ENCODE measurements at places on chromosomes 6 and 20. TPM values are rescaled to one million over a fixed set of nuclear protein-coding genes. Genes with fewer than 3 reads are reported as not detected.

ARMH2 gene
- total RNA-seq = not detected

KCNK16 gene
- not detected for total RNA-seq

TRERF1 gene
- total RNA-seq = 4.6 TPM

FBXO5 gene
- 10.7 TPM for total RNA-seq

CGA gene
- total RNA-seq = not detected

GRCh38 chr6:136446145-136446544 is 104.1 kb downstream of the MAP7 start:
- no peaks in the 10 kb centered on the region for H3K4me1 ChIP-seq
- H3K27me3 ChIP-seq = no peaks in the 10 kb centered on the region
- no peak overlapping the region for H3K4me3 ChIP-seq
- no peak for DNase-seq

DNA sequence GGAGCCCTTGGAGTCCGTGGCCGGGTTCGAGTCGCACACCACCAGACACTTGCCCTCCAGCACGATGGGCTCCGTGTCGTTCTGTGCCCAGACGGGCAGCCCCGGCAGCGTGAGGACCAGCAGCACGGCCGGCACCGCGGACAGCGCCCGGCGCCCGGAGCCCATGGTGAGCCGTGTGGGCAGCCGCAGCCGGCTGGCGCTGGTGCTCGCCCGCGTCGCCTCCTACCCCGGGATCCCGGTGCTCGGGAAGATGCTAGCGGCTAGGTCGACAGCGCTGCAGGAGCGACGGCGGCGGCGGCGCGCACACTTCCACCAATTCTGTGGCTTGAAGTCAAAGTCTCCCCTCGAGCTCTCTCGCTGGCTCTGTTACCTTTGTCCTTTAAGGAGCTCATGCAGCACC is 1.3 kb downstream of the CBLN4 start:
- no peaks in the 10 kb centered on the region for H3K4me1 ChIP-seq
- no peak overlapping the region for H3K27ac ChIP-seq
- no peaks in the 10 kb centered on the region for H3K36me3 ChIP-seq
- H3K27me3 ChIP-seq = peaks cover 6% of the 10 kb centered on the region

- DNase-seq = no peak
- peaks cover 35% of the 10 kb centered on the region for H3K4me1 ChIP-seq
- H3K4me3 ChIP-seq = peak overlapping the region; percentile 30
- H3K27me3 ChIP-seq = no peaks in the 10 kb centered on the region
- no peaks in the 10 kb centered on the region for H3K36me3 ChIP-seq
Measured at GRCh38 chr6:148240861-148241477, 101.7 kb upstream of the SASH1 start.

DNA sequence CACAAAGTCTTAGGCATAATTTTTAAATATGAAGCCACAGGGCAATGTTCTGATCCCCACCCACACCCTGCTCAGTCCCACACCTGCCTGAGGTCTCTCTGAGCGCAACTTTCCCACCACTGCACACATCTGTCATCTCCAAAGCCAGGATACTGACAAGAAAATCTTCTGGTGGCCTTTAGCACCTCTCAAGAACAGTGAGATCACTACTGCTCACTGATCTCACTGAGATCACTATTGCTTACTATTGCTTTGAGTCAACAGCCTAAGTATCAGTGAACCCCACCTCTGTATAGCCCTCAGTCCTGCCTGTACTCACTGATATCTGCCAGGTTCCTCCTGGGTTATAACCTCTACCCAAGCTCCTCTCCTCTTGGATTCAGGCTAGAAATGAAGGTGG is 6.4 kb downstream of the TNFRSF21 start:
- H3K27ac ChIP-seq = no peak overlapping the region
- H3K4me1 ChIP-seq = no peaks in the 10 kb centered on the region
- no peak overlapping the region for H3K4me3 ChIP-seq
- no peaks in the 10 kb centered on the region for H3K36me3 ChIP-seq

- H3K4me1 ChIP-seq = peaks cover 71% of the 10 kb centered on the region
- DNase-seq = no peak
- no peaks in the 10 kb centered on the region for H3K36me3 ChIP-seq
- peak overlapping the region; percentile 92 for H3K27ac ChIP-seq
- peak overlapping the region; percentile 85 for H3K4me3 ChIP-seq
- no peaks in the 10 kb centered on the region for H3K27me3 ChIP-seq
Measured at GRCh38 chr20:57708694-57709673, 831 bp downstream of the PMEPA1 start.

DNA sequence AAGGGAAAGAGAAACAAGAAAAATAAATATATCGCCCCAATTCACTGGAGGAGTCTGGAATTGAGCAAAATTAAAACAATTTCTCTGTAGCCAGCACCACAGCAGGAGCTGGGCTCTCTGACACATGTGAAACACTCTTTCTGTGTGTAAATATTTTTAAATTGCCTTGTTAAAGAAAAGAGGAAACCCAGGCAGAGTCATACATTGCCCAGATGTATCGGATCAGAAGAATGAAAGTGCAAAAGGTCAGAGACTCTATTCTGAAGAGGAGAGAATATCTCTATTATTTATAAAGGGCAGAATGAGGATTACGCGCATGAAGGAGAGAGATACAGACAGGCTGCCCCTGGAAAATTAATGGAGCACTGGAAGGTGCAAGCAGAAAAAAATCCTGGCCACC is 127.0 kb upstream of the MAN1A1 start:
- no peaks in the 10 kb centered on the region for H3K27me3 ChIP-seq
- H3K27ac ChIP-seq = no peak overlapping the region
- H3K36me3 ChIP-seq = no peaks in the 10 kb centered on the region
- H3K4me3 ChIP-seq = no peak overlapping the region
- H3K4me1 ChIP-seq = no peaks in the 10 kb centered on the region
- DNase-seq = no peak

DNA sequence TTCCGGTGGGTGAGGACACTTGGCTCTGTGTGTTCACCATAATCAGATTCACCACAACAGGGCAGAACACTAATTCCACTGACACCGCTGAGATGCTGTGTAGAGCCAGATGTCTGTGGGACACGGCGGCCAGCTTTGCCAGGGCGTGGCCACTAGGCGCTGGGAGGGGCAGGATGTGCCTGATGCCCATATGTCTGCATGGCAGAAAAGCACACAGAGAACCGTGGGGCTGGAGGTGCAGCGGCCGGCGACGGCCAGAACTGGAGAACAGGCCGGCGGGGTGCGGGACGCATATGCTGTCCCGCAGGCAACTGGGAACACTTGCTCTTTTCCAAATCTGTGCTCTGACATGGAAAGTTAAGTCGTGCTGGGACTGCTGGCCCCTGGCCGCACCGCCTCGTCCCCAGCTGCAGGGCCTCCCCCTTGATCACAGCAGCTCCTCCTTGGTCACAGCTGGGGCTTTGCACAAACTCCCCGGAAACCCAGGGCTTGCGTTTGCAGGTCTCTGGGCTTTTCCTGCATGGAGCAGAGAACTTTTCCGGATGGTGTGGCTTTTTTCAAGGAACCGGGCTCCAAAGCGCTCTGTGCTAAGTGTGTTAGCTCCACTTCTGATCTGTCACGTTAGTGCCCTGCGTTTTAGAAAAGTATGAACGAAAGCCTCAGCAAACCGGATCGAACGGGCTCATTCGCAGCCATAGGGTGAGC is 31.1 kb downstream of the NTSR1 start:
- no peaks in the 10 kb centered on the region for H3K27me3 ChIP-seq
- no peaks in the 10 kb centered on the region for H3K36me3 ChIP-seq
- peak overlapping the region; percentile 34 for H3K4me3 ChIP-seq
- no peaks in the 10 kb centered on the region for H3K4me1 ChIP-seq
- DNase-seq = no peak

DNA sequence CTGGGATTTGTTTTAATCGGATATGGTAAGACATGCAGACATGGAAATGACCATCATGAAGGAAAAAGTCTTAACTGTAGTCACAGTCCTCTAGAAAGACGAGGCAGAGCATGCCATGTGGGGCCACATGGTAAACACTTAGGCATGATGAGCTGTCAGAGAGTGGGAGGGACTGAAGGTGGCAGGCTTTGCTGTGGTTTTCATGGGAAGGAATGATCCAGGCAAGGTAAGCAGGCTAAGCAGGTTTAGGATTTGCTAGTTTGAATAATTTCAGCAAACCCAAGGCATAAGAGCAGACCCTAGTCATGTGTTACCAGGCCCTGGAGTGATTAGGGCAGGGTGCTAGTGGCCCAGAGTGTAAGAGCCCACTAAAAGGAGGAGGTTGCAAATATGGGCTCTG is 47.2 kb upstream of the STMND1 start:
- no peaks in the 10 kb centered on the region for H3K36me3 ChIP-seq
- no peaks in the 10 kb centered on the region for H3K27me3 ChIP-seq

DNA sequence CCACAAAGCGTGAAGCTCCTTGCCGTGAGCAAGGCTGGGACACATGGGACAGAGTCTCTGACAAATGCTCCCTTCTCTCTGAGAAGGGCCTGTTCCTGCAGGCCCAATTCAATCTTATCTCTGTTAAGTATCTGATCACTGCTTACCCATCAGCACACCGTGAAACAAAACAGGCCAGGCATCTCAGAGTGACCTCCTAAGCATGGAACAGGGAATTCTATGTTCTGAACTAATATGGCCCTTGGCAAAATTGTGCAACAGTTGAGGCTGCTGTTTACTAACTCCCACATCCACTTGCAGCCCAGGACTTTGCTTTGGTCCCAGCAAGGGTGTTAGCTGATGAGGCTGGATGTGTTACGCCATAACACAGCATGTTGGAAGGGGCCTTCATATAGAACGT is 79.2 kb downstream of the GCLC start:
- no peaks in the 10 kb centered on the region for H3K4me1 ChIP-seq
- no peak overlapping the region for H3K4me3 ChIP-seq
- no peak overlapping the region for H3K27ac ChIP-seq
- DNase-seq = no peak
- no peaks in the 10 kb centered on the region for H3K36me3 ChIP-seq

GRCh38 chr6:108020472-108021116 is 53.9 kb downstream of the OSTM1 start:
- no peaks in the 10 kb centered on the region for H3K27me3 ChIP-seq
- H3K27ac ChIP-seq = no peak overlapping the region
- no peaks in the 10 kb centered on the region for H3K4me1 ChIP-seq
- H3K4me3 ChIP-seq = no peak overlapping the region
